ENCODE measurements at places on chromosomes 5 and 9.
A peak's percentile ranks its signal among the peaks of the same experiment; 100 is the strongest.

DNA sequence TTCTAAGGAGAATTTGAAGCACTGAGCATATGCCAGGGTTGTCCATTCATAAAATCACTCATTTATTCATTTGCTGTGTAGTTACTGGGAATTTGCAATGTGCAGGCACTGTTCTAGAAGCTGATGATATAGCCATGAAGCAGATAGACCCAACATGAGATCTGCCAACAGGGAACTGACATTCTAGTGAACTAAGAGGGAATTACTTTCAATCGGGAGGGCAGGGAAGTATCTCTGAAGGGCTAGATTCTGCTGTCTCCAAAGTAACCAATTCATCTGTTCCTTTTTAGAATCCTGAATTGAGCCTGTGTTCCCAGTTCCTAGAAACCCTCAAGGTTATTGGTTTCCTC, 11.4 kb upstream of the ARHGAP26 start:
- no peak for DNase-seq

- no peak for DNase-seq
These were observed 124.4 kb upstream of the TMEM161B start for GRCh38 chr5:88393042-88393441.

GRCh38 chr5:63962279-63962678, at the start of gene HTR1A:
TSS of gene HTR1A (minus strand) at chr5:63962445. CDS start at chr5:63961719, 726 bp downstream.
- DNase-seq = no peak

GRCh38 chr9:108639696-108640095, 216.1 kb downstream of the ACTL7B start:
- no peak for DNase-seq

GRCh38 chr5:2921651-2922050, 170.2 kb upstream of the IRX2 start:
- DNase-seq = no peak

- DNase-seq = peak; percentile 55
These were observed at the start of gene FRMPD1 for GRCh38 chr9:37650873-37651768. TSS of gene FRMPD1 (plus strand) at chr9:37650954. CDS start at chr9:37692642, 41,688 bp downstream.

DNA sequence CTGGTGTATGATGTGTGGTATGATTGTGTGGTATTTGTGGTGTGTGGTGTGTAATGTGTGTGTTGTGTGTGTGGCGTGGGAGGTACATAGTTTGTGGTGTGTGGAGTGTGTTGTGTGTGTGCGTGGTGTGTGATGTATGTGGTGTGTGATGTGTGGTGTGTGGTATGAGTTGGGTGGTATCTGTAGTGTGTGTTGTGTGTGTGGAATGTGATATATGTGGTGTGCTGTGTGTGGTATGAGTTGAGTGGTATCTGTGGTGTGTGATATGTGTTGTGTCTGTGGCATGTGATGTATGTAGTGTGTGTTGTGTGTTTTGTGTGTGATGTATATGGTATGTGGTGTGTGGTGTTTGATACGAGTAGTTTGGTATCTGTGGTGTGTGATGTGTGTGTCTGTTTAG, 272.5 kb upstream of the IRX1 start:
- no peak for DNase-seq

Data from KBM-7 (cell line).